ENCODE measurements at places on chromosomes 5 and 9.

DNA sequence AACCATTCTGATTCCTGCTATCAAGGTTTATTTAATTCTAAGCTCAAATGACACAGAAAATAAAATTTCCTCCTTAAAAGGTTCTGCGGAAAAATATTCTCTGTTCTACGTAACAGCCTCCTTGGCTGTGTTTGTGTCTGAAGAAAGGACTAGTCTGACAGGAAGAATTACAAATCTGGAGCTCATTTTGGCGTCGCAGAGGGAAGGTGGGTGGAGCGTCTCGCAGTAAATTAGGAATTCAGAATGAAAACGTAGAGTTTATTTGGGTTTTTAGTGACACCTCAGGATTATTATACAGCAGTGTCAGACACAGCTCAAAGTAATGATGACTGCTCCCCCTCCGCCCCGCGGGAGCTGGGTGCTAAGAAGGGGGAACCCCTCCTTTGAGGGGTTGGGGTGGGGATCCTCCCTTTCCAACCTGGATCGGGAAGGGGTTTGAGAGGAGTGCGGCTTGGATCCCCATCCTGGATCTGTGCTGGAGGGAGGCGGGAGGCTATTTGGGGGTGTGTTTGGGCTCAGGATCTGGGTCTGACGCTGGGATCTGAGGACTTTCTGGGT, 933 bp upstream of the TGFBR1 start:
- DNase-seq = no peak

- no peak for DNase-seq
Observed at GRCh38 chr5:172417983-172418630, 36.2 kb downstream of the SH3PXD2B start.

GRCh38 chr5:152556784-152557183, 151.7 kb upstream of the NMUR2 start:
- DNase-seq = no peak

- DNase-seq = no peak
Observed at GRCh38 chr5:133883916-133884315, 84.5 kb downstream of the C5orf15 start.

DNA sequence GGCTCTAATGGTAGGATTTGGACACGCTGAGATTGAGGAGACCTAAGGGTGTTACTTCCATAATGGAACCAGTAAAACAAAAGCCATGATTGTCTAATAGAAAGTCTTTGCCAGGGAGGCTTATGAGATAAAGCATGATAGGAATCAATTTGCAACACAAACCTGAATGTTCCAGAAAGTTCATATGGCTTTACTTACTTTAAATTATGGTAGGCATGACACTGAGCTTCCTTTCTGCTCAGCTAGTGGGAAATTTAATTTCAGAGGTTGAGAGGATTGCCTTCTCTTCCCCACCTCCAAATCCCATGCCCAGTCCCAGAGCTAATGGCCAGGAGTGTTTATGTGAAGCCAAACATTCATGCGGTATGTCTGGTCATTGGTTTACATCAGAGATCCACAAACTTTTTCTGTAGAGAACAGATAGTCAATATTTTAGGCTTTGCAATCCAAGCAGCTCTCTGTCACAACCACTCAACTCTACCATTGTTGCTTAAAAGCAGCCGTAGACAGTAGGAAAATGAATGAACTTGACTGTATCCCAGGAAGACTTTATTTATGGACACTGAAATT, 114.5 kb downstream of the UGCG start:
- DNase-seq = no peak

GRCh38 chr5:1808439-1808838, 7.2 kb downstream of the NDUFS6 start:
- no peak for DNase-seq

- DNase-seq = no peak
Observed at GRCh38 chr5:151480384-151481293, 33.2 kb downstream of the SLC36A1 start.

DNA sequence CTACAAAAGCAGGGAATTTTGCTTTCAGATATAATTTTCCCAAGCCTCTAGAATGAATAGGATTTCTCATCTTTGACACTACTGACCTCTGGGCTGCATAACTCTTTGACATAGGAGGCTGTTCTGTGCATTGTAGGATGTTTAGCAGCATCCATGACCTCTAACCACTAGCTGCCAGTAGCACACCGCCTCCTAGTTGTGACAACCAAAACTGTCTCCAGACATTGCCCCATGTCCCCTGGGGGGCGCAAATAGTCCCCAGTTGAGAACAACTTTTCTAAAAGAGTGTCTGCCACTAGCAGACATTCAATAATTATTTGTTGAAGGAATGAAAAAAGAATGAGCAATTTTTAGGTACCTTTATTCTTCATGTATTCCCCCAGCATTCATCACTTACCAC, 51.8 kb downstream of the POU4F3 start:
- DNase-seq = no peak

GRCh38 chr9:33233626-33234342, 6.2 kb upstream of the SPINK4 start:
- DNase-seq = no peak

- no peak for DNase-seq
Observed at GRCh38 chr5:69414885-69415583, at the start of gene MARVELD2. Gene MARVELD2 (plus strand): TSS chr5:69415116. CDS start chr5:69419386, 4,270 bp downstream.

GRCh38 chr9:112112519-112112918, 62.6 kb downstream of the SUSD1 start:
- no peak for DNase-seq

DNA sequence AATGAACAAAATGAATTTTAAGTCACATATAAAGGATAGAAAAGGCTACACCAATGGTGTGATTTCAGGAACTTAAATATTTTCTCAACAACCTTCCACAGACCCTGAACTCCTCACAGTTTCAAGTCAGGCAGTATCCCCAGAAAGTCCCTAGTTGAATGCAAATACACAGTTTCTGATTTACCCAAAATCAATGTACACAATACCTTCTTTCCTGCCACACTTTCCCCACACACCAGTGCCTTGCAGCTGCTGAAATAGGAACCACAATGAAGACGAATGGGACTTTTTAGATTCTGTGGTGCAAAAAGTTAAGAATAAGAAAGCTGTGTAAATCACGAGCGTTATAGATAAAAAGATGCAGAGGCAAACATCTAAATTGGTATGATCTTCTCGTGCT, 552.4 kb upstream of the MEF2C start:
- no peak for DNase-seq

DNA sequence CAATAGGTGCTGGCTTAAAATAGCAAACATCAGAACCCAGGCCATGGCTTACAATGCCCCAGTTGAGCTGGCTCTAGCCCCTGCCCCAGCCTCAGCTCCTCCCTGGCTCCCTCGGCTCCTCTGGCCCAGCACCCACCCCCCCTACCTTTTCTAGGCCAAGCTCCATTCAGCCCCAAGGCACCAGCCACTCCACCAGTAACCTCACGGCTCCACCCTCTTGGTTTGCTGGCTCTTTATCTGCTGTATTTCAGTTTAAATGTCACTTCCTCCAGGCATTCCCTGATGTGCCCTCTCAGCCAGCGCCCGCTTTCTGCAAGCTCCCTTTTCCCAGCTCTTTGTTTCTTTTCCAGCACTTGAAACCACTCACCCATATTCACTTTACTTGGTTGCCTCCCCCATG, 10.6 kb downstream of the C1QTNF2 start:
- no peak for DNase-seq

DNA sequence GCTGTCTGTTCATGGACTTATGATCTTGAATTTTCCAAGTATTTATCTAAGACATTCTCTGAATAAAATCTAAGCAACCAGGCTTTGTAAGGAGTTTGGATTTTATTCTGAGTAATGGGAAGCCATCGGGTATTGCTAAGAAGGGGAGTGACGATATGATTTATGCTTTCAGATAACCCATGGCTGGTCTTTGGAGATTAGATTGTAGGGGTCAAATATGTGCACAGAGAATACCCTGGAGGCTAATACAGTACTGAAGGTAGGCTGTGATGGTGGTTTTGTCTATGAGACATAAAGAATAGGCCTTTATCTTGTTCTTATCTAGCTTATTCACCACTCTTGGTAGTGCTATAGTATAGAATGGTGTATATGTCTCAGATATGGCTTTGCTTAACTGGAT, 60.0 kb upstream of the C5orf46 start:
- no peak for DNase-seq

GRCh38 chr9:130934246-130934645, 4.8 kb downstream of the FIBCD1 start:
- peak; percentile 63 for DNase-seq

GRCh38 chr9:95003689-95004410, 277.4 kb downstream of the AOPEP start:
- peak; percentile 65 for DNase-seq

DNA sequence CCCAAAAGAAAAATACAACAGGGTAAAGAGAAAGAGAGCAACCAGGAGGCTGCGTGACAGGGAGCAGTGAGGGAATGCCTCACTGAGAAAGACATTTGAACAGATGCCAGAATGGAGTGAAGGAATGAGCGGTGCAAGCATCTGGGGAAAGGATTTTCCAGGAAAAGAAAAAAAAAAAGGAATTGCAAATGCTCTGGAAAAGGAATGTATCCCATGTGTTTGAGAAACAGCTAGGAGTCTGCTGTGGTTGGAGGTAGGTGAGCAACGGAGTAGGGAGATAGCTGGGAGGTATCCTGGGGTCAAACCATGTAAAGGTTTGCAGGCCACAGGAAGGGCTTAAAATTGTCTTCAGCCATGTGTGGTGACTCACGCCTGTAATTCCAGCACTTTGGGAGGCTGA, 23.6 kb upstream of the CEMIP2 start:
- DNase-seq = no peak

- DNase-seq = no peak
Observed at GRCh38 chr9:77523891-77524290, 124.2 kb downstream of the GNA14 start.

GRCh38 chr5:119037496-119038215, 33.2 kb upstream of the DMXL1 start:
- DNase-seq = no peak

DNA sequence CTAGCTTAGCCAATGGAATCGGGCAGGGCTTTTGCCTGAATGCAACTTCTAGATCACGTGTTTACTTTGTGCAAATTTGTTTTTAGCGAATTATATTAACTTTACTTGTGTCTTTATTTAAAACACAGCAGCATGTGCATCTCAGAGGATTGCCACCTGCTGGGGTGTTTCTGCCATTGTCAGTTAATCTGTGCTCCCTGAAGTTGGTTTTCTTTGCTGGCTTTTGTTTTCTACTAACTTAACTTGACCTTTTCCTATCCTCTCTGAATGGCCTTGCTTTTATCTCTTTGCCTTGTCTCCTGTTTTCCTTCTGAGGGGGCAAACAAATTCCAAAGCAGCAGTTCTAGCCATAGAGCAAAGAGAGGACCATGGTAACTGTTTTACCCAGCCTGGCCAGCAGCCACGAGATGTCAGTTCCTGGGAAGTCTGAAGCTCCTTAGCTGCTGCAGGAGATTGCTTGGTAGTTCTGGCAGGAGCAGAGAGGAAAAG, 67.6 kb downstream of the ARHGEF28 start:
- DNase-seq = no peak

DNA sequence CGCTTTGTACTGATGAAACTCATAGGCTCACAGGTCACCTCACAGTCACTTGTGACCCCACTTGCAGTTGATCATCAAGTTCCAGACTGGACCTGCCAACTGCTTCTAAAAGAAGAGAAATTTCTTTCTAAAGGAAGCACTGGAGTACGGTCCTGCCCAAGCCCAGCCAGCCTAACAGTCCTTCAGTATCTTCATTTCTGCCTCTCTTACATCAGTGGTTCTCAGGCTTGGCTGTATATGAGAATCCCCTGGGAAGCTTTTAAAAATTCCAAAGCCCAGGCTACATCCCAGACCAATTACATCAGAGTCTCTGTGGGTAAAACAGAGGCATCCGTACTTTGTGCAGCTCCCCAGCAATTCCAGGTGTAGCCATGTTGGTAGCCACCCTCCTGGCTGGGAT, 282.1 kb downstream of the NFIB start:
- no peak for DNase-seq

GRCh38 chr9:137575716-137576411, 2.9 kb downstream of the DPH7 start:
- no peak for DNase-seq

GRCh38 chr9:127847178-127847510, 7.3 kb downstream of the ENG start:
- DNase-seq = no peak

DNA sequence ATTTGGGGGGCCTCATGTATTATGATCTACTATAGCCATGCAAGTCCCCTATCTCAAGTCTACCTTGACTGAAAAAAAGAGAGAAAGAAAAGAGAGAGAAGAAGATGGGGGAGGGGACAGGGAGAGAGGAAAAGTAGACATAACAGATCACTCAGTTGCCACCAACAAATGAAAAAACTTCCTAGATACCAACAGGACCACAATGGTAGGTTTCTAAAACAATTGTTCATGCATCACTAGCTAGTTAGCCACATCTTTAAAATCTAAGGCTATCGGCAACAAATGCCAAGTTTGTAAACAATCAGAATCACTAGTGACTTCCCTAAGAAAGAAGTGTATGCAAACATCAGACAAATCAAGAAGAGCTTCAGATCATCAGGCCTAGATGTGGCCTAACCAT, 328.2 kb downstream of the BNC2 start:
- DNase-seq = no peak

DNA sequence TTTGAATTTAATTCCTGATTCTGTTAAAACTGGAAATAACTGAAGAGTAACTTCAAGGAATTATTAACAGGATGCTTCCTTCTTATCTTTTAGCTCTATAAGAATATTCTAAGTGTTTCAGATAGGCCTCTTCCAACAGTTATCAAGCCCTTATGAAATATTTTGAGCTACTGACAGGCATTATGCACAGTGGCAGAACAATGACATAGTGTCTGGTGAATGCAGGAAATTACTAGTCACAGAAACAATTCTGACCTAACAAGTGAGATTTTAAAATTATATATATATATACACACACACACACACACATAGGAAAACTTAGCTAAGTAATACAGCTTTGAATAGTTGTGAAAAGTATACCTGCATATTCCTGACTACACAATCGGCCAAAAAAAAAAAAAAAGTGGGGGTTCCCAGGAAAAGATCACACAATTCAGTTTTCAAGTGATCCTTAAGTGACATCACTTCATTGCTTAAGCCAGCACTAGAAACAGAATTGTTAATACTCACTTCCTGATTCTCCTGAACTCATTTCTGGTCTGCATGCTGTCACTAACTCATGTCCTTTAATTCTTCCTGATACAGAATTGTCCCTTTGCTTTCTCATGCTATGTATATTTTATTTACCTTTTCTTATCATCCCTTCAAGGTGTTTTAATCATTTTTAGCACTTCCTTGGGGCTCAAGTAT, 77.3 kb downstream of the SLC25A46 start:
- DNase-seq = no peak

- DNase-seq = no peak
Observed at GRCh38 chr5:11801061-11801460, 103.2 kb downstream of the CTNND2 start.

DNA sequence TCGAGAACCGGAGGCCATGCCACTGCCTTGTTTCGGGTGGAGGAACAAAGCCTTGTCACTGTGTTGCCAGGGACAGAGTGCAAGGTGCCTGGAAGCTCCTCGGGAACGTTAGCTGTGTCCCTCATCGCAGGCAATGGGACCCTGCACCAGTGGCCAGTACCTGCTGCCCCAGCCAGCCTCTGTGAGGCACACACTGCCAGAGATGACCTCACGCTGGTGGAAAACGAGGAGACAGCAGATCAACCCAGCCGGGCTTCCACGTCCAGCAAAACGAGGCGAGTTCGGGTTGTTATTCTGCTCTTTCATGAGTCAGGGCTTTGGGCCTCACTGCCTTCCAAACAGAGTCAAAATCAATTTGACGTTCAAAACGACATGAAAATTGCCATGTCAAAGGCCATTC, 104.1 kb downstream of the ADAMTS2 start:
- DNase-seq = no peak

GRCh38 chr9:85401998-85402397, 339.8 kb downstream of the AGTPBP1 start:
- DNase-seq = no peak
